GM04503 (cell line): ENCODE measurements at places on chromosomes 1 and 21.
A peak's percentile ranks its signal among the peaks of the same experiment; 100 is the strongest.

DNA sequence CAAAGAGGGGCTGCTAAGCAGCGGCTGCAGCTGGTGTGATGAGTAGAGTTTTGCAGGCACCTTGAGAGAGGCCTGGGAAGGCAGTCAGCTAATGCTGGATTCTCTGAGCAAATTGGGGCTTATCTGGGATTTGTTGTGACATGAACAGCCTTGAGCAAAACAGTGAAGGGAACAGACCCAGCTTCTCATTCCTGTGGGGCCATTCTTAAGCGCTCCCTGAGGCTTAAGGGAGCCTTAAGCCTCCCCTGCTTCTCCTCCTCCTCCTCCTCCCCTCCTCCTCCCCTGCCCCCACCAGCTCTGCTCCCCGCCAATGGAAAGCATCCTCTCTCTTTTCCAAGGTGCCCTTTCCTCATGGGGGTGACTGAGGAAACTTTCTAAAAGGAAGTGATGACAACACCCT lies 21.3 kb downstream of the HMGCS2 start:
- DNase-seq = no peak

- DNase-seq = no peak
Observed at GRCh38 chr1:236179634-236180033, 37.3 kb downstream of the GPR137B start.

DNA sequence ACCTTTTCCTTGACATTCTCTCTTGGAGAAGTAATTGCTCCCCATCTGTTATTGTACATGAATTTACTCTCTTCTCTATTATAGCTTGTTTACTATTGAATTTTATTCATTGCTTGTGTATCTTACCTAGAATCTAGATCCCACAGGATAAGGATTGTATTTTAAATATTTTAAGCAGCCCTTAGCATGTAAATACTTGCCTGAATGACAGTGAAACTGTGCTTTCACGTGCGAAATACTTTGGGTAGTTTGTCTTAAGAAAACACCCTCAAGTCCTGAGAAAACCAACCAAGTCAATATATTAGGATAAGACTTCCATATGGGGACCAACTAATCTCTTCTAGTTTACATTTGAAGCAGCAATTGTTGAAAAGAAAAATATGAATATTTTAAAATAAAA lies 15.3 kb downstream of the ARPC5 start:
- no peak for DNase-seq

DNA sequence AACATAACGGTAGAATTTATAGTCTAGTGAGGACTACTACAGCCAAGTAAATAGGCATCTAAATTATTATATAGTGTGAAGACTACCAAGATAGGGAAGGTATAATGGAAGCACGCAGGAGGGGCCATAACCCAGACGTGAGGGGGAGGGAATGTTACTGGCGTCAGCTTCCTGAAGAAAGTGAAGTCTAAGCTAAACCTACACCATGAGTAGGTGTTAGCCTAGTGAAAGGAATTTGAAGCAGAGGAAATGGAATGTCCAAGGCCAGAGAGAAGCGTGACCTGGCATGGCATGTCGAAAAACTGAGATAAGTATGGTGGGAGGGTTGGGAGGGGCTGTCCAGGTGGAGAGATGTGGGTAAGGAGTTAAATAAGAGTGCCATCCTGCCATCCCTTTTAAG lies 140.5 kb downstream of the SLC44A5 start:
- DNase-seq = no peak

DNA sequence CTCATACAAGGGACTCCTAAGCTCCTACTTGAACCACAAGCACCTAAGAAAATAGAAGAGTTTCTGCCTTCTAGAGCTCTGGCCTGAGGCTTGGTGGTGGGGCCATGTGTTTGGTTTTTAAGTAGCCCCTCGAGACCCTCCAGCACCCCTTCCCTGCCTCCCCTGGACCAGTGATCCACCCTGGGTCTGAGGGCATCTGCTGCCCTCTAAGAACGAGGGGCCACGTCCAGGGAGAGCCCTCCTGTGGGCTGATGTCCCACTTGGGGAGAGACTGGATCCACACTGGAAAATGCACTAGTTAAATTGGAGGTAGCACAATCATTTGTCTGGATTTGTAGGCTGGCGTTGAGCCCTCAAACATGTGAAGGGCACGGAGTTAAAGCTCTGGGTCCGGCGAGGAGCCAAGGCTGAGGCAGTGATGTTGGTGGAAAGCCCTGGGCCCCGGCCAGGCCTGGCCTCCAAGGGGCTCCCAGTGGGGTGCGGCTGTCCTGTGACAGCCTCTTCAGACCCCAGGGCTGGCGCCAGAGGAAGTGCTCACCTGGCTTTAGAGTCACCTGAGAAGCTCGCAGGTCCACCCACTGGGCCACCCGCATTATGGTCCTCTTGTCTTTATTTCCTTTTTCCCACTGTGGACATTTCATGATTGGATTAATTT lies 65.2 kb downstream of the SLC37A1 start:
- no peak for DNase-seq

DNA sequence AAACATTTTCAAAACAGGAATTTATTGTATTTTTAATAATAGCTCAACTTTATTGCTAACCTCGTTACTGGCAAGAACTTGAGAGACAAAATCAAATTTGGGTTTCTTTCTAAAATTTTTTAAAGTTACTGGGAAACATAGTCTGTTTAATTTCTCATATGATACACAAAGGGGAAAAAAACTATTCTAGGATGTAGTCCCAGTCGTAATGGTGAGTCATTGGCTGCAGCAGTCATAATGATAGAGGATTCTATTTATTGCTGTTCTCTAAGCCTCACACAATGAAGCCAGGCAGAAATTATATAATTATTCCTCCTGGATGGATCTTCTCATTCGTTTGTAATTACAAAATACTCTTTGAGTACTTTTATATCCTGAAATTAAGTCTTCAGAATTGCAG lies 326.5 kb upstream of the SGIP1 start:
- peak; percentile 57 for DNase-seq

DNA sequence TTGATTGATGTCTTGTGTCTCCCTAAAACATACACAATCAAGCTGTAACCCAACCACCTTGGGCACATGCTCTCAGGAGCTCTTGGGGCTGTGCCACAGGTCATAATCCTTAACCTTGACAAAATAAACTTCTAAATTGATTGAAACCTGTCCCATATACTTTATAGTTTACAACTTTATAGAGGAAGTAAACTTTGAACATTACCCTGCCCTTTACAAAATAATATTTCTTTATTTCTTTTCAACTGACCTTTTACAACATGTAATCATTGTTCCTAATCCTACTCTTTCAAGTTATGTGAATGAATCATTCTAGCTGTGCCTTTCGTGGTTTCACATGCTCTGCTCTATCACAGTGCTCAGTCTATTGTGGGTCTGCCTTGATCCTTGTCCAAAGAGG lies 118.3 kb upstream of the ATP1A1 start:
- DNase-seq = no peak
